Heart right ventricle (tissue), 16 donors: ENCODE measurements at places on chromosomes 16 and 17. TPM values are rescaled to one million over a fixed set of nuclear protein-coding genes. Genes with fewer than 3 reads are reported as not detected.
A peak's percentile ranks its signal among the peaks of the same experiment; 100 is the strongest.

DNA sequence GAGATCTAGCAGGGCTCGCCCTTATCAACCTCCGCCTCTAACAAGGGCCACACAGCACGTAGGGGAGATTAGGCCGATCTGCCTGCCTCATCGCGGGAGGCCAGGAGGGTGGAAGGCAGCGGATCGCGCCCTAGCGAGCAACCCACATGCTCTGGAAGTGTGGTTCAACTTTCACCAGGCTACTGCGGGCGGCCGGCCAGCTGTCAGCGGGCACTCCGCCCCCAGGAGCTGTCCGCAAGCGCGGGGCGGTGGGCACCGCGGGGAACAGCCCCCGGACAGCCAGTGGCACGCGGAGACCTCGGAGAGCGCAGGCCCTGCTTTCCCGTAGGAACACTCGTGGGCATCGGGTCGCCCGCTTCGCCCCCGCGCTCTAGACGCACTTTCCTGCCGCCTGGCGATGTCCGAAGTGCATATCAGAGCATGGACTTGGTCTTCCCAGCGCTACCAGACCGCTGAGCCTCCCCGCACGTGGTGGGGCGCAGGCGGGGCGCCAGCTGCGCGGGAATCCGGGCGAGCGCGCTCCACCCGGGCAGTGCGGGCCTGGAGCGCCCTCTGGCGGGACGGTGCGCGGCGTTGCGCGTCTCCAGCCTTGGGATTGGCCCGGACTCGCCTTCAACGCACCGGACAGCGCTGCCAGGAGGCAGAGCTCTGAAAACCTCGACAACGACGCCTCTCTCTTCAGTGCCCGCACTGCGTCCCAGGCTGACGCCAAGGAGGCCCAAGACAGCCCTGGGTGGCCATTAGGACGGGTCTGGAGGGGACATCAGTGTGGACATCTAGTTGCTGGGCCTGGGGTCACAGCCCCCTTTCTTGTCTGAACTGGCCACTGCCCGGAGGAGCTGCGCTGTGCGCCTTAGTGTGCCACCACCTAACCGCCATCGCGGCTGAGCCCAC is 3.6 kb upstream of the ZNHIT3 start:
- H3K27ac ChIP-seq: no peak overlapping the region
- H3K4me1 ChIP-seq: peaks cover 28% of the 10 kb centered on the region
- peak; percentile 81 for DNase-seq
- peak overlapping the region; percentile 34 for H3K4me3 ChIP-seq
- H3K27me3 ChIP-seq: peaks cover 46% of the 10 kb centered on the region
- H3K36me3 ChIP-seq: no peaks in the 10 kb centered on the region

DNA sequence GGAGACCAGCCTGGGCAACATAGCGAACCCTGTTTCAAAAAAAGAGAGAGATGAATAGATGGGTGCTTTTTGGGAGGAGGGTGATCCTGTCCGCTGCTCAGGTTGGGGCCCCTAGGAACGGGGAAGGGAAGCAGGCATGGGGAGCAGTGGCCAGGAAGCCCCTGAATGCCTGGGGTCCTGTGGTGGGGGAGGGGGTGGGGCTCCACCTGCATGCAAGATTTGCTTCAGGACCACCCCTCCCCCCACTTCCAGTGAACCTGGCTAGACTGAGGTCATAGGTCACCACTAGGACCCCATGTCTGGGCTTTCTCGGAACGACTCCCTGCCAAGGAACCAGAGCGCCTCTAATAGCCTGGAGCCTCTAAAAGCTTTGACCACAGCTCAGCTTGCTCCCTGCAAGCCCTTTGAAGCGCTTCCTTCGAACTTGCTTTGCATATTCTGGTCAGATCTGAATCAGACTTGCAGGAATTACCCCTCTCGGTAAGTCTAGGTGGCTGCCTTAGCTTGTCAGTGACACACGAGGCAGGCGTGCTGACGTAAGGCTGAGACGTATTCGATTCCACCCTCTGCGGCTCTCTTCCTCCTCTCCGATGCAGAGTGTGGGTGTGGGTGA is 3.7 kb downstream of the SOCS3 start:
- no peaks in the 10 kb centered on the region for H3K27me3 ChIP-seq
- H3K27ac ChIP-seq: no peak overlapping the region
- H3K4me3 ChIP-seq: peak overlapping the region; percentile 94
- DNase-seq: peak; percentile 25

CA5A gene
- total RNA-seq: not detected

DNA sequence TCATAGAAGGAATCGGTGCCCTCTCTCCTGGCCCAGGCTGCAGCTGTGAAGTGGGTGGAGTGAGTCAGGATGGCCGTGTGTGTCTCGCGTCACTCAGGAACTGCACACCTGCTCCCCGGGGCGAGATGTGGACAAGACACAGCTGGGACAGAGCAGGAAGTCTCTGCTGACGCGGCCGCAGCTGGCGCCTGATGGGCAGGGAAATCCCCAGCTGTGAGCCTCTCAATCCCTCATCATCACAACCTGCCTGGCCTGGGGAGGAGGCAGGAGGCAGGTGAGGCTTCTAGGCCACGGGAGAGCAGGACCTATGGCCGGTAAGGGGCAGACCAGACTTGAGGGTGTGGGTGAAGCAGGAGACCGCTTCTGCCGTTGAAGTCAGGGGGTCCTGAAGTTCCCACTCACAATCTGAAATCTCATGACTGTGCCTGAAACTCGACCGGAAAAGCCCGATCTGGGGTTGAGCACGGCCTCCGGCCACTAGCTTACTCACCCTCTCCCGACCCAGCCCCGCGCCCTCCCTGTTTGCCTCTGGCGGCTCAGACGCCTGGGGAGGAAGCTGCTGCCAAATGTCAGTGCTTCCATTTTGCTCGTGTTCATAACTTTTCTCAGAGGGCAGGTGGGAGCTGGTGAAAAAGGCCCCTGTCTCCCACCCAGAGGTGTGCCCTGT is 1.1 kb upstream of the TRPV3 start:
- H3K36me3 ChIP-seq: no peaks in the 10 kb centered on the region
- no peak overlapping the region for H3K27ac ChIP-seq
- no peaks in the 10 kb centered on the region for H3K27me3 ChIP-seq
- no peak overlapping the region for H3K4me3 ChIP-seq
- DNase-seq: no peak
- H3K4me1 ChIP-seq: no peaks in the 10 kb centered on the region

THUMPD1 gene
- total RNA-seq: 18.1 TPM

DNA sequence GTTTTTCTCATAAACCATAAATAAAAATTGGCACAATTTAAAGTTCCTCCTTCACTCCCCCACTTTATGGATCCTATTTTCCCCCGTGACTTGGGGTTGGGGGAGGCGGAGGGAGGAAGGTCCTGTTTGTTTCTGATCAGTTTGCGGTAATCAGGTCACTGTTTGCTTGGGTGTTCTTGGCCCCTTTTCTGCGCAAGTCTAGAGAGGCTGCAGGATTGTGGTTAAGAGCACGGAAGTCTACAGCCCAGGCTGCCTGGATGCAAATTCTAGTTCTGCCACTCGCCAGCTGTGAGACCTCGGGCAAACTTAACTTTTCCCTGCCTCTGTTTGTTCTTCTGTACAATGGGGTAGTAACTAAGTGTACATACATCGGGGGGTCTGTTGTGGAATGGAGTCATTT is 12.1 kb downstream of the ATP2C2 start:
- no peaks in the 10 kb centered on the region for H3K4me1 ChIP-seq
- H3K4me3 ChIP-seq: no peak overlapping the region
- no peak overlapping the region for H3K27ac ChIP-seq
- DNase-seq: no peak
- H3K27me3 ChIP-seq: peaks cover 6% of the 10 kb centered on the region

DCXR gene
- total RNA-seq: 189 TPM

GRCh38 chr17:4565209-4566141 is 5.1 kb upstream of the GGT6 start:
- no peak for DNase-seq
- no peaks in the 10 kb centered on the region for H3K36me3 ChIP-seq
- H3K4me3 ChIP-seq: no peak overlapping the region
- H3K27me3 ChIP-seq: no peaks in the 10 kb centered on the region
- H3K27ac ChIP-seq: peak overlapping the region; percentile 43
- H3K4me1 ChIP-seq: peaks cover 19% of the 10 kb centered on the region

DNA sequence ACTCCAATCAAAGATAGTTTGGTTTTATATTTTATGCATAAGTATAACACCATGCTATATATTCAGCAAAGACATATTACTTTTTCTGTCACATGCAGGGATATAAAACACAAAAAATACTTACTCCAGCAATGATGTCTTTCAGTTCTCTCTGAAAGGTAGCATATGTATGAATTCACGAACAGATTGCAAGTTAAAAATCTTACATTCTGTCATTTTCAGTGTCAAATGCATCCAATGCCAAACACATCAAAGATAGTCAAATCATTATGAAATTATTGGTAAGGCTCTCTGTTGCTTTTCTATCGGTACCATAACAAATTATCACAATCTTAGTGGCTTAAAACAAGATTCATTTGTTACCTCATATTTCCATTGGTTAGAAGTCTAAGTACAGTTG is 492.0 kb upstream of the KIF2B start:
- no peak overlapping the region for H3K27ac ChIP-seq
- H3K27me3 ChIP-seq: no peaks in the 10 kb centered on the region
- no peaks in the 10 kb centered on the region for H3K4me1 ChIP-seq
- H3K4me3 ChIP-seq: no peak overlapping the region
- no peaks in the 10 kb centered on the region for H3K36me3 ChIP-seq
